ENCODE measurements at places on chromosomes 13 and 19.
A peak's percentile ranks its signal among the peaks of the same experiment; 100 is the strongest.

DNA sequence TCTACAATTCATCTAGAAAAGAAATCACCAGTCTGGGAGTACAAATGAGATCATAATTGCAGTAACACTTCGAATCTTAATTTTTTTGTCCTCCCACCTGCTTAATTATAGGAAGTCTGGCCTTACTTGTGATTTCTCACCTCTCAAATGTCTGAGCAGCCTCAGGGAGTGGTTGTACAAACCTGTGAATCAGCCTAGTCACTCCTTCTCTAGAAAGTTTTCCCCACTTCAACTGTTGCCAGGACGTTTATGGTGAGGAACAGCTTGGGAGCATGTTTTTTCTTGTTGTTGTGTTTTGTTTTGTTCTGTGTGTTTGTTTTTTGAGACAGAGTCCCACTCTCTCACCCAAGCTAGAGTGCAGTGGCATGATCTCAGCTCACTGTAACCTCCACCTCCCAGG is 50.3 kb upstream of the CLDN10 start:
- DNase-seq, result no peak

GRCh38 chr19:31334849-31335624 is 14.2 kb downstream of the TSHZ3 start:
- no peak for DNase-seq

DNA sequence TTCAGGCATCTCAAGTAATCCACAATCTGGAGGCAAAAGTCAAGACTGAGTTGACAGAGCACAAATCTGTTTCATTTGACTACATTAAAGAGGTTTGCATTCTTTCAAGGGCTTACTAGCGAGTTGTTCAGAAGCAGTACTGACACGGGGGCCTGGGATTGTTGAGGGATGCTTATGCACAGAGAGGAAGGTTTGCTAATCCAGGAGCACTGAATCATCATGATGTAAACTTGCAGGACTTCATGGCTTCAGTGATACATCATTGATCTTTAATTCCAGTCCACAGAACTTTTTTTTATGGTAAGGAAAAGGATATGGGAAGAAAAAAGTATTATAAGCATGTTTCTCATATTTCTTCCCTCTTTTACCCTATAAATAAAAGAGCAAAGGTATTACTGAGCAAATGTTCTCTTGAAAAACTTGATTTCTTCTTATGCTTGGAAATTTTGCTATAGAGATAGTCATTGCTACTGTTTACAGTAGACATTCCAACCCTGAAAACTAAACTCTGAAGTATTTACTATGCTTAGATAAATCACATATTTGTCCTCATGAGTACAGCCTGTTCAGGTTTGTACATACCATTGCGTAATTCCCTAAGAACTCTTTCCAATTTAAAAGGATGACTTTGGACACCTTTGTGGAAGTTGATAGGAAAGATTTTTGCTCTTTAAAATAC is 65.8 kb upstream of the KPNA3 start:
- DNase-seq, result peak; percentile 97

DNA sequence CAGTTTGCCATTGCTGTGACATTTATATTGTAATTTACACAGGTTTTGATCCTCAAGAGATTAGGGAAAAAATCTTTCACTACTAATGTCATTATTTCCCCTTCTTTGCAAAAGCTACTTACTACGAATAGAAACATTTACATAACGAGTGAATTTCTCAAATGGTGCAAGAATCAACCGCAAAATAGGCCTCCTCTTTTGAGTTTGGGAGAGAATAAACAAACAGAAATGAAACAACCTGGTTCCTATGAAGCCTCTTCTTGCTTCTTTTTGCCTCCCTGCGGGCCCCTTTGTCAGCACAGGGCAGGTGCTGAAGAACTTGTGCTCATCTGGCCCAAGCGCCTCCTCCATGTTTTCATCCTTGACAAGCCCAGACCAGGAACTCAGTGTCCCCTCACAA is 10.1 kb upstream of the GJA3 start:
- no peak for DNase-seq

DNA sequence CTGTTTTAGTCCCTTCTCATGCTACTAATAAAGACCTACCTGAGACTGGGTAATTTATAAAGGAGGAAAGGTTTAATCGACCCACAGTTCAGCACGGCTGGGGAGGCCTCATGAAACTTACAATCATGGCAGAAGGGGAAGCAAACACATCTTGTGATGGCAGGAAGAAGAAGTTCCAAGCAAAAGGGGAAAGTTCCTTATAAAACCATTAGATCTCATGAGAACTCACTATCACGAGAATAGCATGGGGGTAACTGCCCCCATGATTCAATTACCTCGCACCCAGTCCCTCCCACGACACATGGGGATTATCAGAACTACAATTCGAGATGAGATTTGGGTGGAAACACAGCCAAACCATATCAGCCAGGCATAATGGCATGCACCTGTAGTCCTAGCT is 13.0 kb upstream of the STRN4 start:
- no peak for DNase-seq

DNA sequence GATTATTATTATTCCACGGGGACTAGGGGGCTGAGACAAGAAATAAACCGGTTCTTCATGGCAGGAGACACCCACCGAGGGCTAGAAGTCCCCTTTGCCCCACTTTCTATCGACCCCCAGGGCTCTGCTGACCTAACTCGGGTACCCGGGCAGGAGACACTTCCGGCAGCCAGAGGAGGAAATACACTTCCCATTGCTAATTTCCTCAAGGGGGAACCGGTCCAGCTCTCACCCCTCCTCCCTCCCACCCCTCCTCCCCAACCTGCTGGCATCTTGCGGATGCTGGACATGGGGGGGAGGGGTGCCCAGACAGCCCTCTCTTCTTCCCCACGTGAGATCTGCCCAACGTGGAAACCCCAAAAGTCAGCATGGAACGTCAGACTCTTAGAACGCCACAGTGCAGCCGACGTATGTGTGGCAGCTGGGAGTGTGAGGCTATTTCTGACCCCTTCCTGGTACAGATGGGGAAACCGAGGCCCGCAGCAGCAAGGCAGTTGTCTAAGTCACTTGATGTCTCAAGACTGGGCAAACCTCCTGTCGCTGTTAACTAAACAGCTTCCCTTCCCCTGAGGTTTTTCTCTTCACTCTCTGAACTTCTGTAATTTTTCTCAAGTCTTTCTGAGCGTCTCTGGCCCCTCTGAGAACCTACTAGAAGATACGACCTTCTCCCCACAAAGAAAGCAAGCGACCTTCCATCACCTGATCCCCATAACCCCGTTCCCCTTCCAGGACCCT is 3.6 kb downstream of the GPR4 start:
- DNase-seq, result peak; percentile 46

GRCh38 chr13:76903544-76904162 is 17.4 kb upstream of the KCTD12 start:
- peak; percentile 74 for DNase-seq

DNA sequence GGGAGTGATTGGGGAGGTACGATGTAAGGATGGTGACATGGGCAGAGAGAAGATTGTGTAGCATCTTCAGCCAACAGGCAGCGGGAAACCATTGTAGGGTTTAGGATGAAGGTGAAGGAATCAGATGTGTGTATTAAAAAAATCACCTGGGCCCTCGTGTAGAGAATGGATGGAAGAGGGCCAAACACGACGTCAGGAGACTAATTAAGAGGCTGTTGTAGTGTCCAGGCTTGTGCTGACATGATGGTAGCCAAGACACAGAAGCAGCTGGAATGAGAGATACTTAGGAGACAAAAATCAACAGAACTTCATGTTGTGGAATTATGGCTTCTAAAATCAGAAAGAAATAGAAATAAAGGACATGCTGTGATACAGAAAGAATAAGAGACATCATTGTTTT is 41.2 kb upstream of the ARGLU1 start:
- DNase-seq, result no peak

GRCh38 chr19:33290956-33291622 is 11.2 kb downstream of the CEBPA start:
- DNase-seq, result no peak

DNA sequence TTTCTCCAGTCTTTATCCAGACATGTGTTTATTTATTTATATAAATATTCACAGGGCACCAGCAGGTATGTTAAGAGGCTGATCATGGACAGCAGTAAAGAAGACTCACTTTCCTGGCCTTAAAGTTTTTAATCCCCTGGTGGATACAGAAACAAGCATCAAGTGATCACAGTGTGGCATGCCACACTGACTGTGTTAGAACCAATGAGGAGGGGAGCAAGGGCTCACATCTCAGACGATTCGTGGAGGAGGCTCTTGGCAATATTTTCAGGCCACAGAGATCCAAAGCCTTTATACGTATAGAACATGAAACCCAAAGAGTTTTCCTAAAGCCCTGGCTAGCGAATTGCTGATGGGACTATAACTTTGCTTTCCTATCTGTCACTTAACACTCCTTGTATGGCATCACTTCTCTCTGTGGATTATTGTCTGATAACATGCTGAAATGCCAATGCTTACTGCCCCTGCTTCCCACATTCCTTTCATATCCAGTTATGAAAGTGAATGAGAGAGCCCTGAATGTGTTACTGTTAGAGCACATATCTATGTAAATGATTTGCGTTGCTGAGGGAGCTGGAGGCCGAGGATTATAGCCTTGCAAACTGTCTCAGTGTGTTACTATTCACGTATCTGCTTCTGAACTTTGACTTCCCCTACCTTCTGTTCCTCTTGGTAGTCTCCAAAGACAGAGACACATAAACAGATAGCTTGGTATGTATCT is 37.6 kb downstream of the POLR1D start:
- DNase-seq, result no peak

- DNase-seq, result no peak
These were observed 8.4 kb upstream of the ZBTB32 start for GRCh38 chr19:35695895-35696422.

DNA sequence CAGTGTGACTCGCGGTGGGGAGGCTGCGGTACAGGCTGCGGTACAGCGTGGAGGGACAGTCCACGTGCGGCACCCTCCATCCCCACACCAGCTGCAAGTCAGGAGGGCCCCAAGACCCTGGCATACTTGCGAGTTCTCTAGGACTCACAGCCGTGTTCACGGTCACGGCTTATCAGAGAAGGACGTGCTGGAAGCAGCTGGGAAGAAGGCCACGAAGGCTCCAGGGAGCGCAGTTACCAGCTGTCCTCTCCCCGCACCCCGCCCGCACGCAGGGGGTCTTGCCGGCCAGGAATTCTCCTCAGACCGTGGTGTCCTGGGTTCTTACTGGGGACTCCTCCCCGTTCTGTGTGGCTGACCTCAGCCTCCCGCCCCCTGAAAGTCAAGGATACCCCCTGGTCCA is 6.2 kb downstream of the ZNF444 start:
- DNase-seq, result no peak

- no peak for DNase-seq
These were observed 78.6 kb upstream of the TSHZ3 start for GRCh38 chr19:31427857-31428256.

GRCh38 chr13:55963934-55964333 is 1176.8 kb upstream of the PRR20A start:
- no peak for DNase-seq

- no peak for DNase-seq
These were observed 770.3 kb upstream of the SLITRK5 start for GRCh38 chr13:86900906-86901305.

GRCh38 chr19:12715929-12716328 is 7.8 kb downstream of the TNPO2 start:
- DNase-seq, result no peak

DNA sequence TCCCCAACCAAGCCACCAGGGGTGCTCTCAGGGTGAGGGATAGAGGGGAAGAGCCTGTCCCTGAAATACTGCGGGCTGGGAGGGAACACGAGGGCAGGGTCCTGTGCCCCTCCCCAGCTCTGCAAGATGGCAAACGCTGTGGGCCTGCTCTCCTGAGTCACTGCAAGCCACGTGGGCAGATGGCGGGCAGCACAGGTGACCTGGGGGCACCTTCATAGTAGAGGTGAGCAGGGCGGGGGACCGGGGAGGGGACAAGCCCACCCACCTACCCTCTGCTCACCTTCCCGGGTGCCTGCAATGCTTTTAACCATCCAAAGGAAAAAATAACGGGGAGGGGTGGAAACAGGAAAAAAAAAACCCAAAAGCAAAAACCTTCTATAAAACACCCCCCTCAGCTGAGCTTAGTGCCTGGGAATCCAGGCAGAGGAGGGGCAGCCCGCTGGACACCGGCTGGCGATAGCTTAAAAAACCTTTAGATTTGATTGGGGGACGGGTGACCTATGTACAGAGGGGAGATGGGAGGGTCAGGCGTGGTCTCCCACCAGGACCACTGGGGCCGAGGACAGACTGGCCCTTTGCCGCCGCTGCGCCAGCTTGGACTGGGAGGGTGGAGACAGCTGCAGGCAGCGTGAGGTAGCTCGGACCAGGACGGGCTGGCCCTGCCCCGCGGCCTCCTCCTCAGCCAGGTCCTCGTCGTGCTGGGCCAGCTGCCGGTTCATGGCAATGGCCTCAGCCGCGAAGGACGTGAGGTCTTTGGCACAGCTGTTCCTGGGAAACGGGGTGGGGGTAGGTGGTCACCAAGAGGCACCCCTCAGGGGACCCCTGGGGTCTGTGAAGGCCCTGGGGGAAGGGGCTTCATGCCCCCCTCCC is 11.7 kb downstream of the MKNK2 start:
- no peak for DNase-seq

GRCh38 chr13:102567857-102568256 is 28.9 kb upstream of the TPP2 start:
- DNase-seq, result no peak

GRCh38 chr13:91346062-91346461 is 1.4 kb upstream of the MIR17HG start:
- DNase-seq, result no peak

- DNase-seq, result no peak
These were observed 40.5 kb downstream of the CEACAM1 start for GRCh38 chr19:42487798-42488178.

DNA sequence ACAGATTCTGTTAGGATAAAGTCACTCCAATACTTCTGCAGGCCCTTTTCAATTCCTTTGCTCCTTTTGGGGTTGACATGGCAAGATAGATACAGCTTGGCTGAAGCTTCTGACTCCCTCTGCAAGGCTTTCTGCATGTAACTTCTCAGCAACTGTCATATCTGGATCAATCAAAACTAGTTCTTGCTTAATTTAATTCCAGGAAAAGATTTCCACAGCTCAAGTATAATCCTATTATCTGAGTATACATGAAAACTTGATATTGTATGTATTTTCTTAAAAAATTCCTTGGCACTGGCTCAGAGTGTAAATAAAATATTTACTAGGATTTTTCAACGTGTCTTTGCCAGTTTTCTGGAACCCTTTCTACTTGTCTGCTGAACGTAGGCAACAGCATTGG is 109.6 kb downstream of the STARD13 start:
- no peak for DNase-seq

- no peak for DNase-seq
These were observed 10.0 kb downstream of the RFX1 start for GRCh38 chr19:13995878-13996765.

Data from EH (cell line).